ENCODE measurements at places on chromosomes 6 and 20.
A peak's percentile ranks its signal among the peaks of the same experiment; 100 is the strongest.

DNA sequence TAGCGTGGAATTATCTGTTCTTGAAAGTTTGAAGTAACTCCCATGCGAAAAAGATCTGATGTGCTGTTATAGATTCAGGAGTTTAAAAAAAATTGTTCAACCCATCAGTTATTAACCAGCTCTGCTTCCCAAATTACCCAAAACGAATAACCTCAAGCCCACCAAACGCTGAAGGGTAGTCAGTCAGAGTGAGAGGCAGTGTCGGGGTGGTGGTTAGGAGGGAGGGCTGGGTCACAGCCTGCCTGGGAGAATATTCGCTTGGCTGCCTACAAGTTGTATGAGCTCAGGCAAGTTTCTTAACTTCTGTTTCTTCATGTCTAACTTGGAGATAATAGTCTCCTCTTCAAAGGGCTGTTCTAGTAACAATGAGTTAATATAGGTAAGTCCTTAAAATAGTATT lies 114.6 kb downstream of the JPH2 start:
- no peak for DNase-seq

- DNase-seq = no peak
Observed at GRCh38 chr6:37688078-37688850, 9.4 kb downstream of the MDGA1 start.

DNA sequence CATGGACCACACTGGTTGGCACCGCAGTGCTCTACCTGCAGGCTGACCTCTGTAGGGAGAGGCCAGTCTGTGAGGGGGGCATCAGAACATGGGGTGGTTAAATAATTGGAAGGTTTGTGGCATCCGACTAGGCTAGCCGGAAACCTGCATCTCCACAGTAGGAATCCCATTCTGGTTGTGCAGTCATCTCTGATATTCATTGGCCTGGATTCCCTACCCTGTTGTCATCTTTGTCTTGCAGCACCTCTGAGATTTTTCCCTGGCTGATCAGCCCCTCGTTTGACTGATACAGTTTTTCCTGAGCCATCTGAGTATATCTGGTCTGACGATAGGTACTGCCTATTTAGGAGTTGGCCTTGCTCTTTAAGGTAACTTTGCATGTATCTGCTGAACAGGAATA lies 259.4 kb downstream of the TMEM242 start:
- DNase-seq = no peak

DNA sequence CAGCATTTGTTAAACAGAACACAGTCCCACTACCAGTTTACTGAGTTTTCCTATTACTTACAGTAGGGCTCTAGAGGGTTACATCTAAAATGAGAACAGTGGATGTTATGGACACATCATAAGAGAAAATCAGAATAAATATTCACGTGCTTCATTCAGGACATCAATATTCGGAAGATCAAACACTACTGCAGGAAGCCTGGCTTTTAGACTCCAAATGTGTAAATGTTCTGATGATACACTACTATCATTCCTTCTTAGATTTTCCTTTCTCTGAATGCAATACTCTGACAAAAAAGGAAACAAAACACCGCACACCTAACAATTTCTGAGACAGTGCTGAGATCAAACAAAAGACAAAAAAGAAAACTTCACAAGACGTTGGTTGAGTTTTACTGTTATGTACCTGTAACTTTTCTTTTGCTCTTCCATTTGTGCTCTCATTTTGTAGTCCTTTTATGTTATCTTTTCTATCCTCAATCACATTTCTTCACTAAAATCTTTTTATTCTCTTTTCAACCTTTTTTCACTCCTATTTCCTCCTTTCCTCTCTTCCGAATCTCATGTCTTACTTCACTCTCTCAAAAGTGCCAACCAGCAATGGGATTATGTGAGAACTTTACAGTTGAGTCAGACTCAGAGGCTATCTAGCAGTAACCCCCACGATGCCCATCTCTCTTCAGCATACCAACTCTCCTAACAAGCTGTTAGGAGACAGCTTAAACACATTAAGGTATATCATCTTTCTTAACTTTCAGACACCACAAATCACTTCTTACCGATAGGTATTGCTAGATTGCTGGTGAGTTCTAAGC lies 1.7 kb downstream of the FAM184A start:
- no peak for DNase-seq

GRCh38 chr6:156437121-156437879 lies 339.9 kb upstream of the ARID1B start:
- no peak for DNase-seq

- no peak for DNase-seq
Observed at GRCh38 chr6:73004861-73005260, 220.4 kb downstream of the KHDC1L start.

DNA sequence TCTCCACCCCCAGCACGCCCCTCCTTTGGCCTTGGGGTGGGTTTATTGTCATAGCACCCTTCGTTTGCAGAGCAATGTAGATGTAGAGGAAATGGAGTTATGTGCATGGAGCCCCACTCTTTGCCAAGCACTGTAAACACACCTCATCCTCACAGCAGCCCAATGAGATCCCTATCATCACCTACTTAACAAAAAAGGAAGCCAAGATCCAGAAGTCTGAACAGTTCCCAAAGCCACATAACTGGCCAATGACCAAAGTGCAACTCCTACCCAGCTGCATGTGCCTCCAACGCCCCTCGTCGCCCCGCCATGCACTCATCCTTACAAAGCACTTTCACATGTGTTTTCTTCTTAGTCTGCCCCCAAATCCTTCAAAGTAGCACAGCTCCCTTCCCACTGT lies 21.8 kb upstream of the FOXQ1 start:
- DNase-seq = no peak

GRCh38 chr6:147117580-147117979 lies 86.6 kb upstream of the STXBP5 start:
- no peak for DNase-seq

- DNase-seq = no peak
Observed at GRCh38 chr6:5981126-5982026, 25.3 kb downstream of the NRN1 start.

- no peak for DNase-seq
Observed at GRCh38 chr6:142695016-142695415, 250.0 kb downstream of the HIVEP2 start.

DNA sequence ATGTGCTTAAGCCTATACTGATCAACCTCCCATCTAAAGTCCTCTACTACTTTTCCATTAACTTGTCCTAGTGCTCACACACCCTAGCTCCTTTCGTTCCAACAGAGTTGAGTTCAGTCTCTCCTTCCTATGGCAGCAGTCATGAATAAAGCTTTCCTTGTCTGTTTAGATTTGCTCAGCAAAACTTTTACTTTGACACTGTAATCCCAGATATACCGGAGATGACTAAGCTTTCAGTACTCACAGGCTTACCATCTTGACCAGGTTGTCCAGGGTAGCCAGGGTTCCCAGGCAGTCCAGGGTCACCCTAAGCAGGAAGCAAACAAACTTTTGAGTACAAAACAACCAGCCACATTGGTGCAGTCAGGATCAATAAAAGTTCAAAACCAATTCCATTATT lies 90.7 kb downstream of the COL21A1 start:
- no peak for DNase-seq

GRCh38 chr6:125097186-125097585 lies 56.4 kb upstream of the TPD52L1 start:
- DNase-seq = no peak

DNA sequence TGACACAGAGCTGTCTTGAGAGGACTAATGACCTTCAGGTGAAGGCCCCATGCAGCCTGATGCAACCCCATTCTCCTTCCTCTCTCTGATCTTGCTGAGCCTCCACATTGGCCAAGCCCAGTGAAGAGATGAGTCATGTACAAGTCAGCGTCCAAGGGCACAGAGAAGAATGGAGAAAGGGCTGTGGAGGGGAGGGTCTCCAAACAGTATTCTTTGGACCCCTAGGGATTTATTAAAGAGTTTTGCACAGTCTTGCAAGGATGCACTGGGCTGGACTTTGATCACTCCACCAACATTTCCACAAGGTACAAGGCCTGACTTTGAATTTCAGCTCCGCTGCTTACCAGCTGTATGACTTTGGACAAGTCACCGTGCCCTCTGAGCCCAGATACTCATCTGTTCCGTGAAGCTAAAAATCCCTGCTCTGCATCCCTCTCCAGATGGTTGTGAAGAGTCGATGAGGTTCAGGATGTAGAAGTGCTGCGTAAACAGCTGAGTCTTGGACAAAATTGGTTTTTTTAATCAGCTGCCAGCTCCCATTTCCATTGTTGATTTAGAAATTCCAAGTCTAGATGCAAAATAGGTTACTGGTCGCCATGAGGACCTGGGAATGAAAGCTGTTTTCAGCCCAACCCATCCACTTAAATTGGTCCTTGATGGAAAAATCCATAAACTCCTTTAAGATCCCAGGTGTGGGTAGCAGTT lies 14.1 kb upstream of the KCNG1 start:
- DNase-seq = no peak

GRCh38 chr6:145360865-145361264 lies 374.5 kb downstream of the EPM2A start:
- DNase-seq = no peak

DNA sequence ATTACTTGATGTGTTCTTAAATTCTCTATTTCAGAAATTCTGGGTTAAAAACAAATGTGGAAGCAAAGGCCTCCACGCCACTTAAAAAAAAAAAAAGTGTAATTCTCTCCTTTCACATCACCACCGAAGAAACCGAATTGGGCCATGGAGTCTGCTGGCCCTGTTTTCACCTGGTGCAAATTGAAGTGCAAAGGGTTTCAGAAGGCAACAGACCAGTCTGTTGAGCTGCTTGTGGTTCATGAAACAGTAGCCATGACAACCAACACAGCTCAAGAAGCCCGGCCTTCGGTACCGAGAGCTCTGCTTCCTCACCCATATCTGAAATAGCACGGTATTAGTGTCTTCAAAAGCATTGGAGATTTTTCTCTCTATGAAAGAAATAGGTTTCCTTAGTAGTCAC lies 63.1 kb downstream of the GMPR start:
- no peak for DNase-seq

DNA sequence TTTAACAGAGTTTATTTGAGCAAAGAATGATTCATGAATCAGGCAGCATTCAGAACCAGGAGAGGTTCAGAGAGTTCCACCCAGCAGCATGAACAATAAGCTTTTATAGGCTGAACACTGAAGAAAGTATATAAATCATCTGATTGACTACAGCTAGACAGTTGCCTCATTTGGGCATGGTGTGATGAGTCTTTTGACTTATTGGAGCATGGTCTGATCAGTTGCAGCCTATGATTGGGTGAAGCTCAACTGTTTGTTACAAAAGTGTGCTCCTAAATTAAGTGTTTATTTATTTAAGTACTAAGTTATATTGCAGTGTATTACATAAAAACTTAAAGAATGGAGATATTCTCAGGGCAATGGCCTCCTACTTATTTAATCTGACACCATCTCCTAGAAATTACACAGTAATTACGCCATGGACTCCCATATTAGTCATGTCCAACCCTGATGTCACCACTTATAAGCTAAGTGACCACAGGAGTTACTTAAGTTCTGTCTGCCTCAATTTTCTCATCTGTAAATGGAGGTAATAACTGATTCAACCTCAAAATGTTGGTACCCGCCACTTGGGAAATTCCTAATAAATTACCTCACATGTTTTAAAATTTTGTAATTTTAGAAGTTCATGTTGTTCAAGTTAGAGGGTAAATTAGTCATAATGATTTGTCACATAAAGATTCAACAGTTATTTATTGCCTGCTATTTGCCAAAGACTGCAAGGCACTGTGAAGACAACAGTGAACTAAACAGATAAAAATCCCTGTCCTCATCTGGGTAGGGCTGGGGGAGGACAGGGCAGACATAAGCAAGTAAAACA lies 15.2 kb upstream of the ROS1 start:
- DNase-seq = peak; percentile 27

- DNase-seq = no peak
Observed at GRCh38 chr6:12071064-12071615, 59.0 kb downstream of the HIVEP1 start.

DNA sequence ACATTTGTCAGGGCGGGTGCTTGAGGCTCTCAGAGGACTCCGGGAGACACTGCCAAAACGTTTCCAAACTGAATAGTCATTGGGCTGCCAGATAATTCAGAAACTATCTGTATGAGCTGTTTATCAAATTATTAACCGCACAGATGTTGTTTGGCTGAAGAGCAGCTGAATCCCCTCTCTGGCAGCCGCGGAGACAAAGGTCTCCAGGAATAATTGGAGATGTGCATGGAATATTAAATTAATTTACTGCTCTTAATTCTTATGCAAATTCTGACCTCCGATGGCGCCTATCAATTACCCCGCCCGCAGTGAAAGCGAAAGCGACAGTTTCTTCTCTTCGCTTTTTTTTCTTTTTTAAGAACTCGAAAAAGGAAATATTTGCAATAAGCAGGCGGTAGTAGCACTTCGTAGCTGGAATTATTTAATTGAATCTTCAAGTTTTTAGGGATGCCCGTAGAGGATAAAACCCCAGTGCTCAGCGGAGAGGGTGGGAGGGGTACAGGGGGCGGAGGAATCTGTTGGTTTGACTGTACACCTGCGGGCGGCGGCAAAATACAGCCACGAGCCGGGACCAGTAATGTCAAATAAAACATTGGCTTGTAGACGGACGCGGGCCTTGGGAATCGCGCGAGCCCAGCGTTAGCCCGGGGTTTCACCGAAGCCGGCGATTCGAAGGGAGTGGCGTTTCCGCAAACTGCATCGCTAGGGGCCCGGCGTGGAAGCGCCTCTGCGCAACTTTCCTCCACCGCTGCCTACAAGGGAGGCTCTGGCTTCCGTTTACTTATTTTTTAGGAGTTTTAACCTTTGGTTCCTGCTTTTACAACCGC lies 6.2 kb downstream of the LINC00237 start:
- peak; percentile 82 for DNase-seq

- DNase-seq = peak; percentile 93
Observed at GRCh38 chr20:38094373-38094891, 60.9 kb downstream of the RPRD1B start.

DNA sequence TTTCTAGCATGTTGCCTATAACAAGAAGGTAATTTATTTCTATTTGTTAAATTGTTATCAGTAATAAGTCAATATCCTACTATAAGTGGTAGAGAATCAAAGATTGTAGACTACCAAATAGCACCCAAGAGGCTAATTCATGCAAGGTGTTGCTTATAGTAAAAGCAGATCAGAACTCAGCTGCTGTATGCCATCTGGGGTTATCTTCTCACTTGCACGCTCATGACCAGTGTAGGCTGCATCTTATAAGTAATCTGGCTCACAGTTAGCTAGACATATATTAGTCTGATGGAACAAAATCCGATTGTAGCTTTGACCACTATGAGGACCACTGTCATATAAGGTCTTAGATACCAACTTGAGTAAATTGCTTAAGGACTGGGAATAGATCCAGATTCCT lies 17.0 kb downstream of the TOP1 start:
- no peak for DNase-seq

All from inflammatory macrophage (primary cell).